Activated naive CD4-positive, alpha-beta T cell treated with Interleukin-2 at 50 U/mL for 16 hours (primary cell): ENCODE measurements at places on chromosomes 11 and 22.
A peak's percentile ranks its signal among the peaks of the same experiment; 100 is the strongest.

- no peak for DNase-seq
These were observed 589.0 kb upstream of the ANO5 start for GRCh38 chr11:21603886-21604285.

DNA sequence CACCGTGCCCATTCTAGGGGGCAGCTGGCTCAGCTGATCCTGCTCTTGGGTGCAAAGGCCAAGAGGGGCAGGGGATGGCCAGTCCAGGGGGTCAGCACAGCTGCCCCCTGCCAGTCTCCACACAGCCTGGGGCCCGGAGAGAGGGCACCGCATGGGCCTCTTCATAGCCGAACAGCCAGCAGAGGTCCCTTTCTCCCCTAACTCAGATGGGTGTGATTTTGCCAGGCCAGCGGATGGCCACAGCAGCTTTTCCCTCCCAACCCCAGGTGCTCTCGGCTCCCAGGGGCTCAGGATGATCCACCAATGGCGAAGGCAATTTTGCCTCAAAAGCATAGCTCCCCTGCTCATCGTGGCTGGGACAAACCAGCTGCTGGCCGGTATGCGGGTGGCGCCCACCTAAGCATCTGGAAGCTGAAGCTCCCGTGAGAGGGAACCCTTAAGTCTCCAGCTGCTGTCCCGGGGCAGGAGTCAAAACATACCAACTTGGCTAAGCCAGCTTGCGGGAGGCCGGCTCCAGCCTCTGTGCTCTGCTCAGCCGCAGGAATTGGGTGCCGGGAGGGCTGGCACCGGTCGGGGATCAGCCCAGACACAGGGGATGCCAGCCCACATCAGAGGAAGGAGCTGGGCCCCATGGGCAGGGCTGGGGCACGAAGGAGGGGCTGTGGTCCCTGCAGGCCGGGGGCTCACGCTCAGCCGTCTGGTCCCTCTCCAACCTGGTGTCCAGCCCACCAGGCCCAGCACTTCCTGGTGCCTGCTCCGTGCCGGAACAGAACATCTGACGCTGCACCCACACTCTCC lies 30.5 kb upstream of the GNB1L start:
- no peak for DNase-seq

DNA sequence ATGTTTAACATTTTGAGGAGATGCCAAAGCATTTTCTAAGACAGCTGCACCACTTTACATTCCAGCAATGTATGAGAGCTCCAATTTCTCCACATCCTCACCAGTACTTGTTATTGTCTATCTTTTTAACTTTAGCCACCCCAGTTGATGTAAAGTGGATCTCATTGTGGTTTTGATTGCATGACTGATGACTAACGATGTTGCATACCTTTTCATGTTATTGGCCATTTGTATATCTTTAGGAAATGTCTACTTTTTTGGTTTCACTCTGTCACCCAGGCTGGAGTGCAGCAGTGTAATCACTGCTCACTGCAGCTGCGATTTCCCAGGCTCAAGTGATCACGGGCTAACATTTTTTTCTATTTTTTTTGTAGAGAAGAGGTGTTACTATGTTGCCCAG lies 8.9 kb downstream of the TTC28 start:
- DNase-seq, result no peak

DNA sequence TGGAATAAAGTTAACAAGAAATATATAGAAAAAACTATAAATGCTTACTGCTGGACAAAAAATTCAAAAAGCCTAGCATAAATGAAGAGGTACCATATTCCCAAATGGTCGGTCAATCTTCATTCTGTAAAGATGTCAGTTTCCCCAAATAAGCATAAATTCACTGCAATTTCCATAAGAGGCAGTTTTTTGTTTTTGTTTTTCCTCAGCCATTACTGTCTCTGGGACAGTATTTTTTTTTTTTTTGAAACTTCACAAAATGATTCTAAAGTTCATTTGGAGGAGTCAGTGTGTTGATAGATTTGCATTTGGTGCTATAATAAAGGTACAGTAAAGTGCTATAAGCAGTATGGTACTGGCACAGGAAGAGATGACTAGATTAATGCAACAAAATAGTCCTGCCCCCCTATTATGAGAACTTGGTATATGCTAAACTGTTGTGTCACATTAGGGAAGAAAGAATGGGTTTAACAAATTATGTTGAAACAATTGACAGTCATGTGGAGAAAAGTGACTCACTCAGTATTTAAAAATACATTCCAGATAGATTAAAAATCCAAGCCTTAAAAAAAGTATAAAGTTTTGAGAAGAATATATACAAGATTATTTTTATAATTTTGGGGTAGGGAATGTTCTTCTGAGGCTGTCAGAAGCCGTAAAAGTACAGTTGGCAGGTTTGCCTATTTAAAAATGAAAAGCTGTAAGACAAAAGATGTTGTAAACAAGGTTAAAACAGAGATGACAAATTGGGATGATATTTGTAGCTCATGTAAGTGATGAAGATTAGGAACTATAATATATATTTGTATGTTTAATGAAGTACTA lies 2.6 kb upstream of the FTH1 start:
- no peak for DNase-seq

GRCh38 chr11:95595973-95596489 lies 193.6 kb downstream of the FAM76B start:
- no peak for DNase-seq

DNA sequence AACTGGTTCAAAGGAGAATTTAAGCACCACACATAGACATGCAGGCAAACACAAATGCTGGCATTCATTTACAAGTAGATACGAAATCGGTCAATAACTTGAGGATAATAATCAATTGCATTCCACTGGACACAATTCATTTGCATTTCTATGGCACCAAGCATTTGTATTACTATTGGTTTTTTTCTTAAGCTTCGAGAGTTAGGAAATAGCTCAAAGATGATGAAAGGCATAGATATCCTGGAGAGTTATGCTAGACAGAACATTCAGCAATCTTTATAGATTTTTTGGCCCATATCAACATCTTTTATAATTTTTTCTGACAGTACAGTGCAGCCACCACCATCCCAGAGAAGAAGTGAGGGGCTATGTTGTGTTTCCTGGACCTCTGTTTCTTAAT lies 544.4 kb downstream of the MIAT start:
- DNase-seq, result no peak

DNA sequence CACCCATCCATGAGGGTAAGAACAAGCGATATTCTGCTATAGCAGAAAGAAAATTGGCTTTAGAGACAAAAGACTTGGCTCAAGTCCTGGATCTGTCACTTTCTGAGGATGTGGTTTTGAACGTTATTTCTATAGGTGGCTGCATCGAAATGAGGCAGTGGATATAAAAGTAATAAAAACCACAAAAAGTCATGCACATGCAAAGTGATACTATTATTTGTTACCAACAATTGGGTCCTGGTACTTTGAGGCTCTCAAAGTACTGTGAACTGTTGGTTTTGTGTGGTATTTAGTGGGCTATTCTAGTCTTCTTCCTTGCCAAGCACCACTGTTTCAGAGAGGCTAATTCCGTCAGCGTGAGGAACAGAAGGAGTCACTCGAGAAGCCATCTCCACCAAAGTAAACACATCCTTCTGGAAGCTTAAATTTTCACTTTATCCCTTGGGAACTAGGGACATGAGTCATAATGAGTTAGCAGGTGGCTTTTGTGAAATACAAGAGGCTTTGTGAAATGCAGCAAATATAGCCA lies 13.1 kb downstream of the UBASH3B start:
- DNase-seq, result no peak

DNA sequence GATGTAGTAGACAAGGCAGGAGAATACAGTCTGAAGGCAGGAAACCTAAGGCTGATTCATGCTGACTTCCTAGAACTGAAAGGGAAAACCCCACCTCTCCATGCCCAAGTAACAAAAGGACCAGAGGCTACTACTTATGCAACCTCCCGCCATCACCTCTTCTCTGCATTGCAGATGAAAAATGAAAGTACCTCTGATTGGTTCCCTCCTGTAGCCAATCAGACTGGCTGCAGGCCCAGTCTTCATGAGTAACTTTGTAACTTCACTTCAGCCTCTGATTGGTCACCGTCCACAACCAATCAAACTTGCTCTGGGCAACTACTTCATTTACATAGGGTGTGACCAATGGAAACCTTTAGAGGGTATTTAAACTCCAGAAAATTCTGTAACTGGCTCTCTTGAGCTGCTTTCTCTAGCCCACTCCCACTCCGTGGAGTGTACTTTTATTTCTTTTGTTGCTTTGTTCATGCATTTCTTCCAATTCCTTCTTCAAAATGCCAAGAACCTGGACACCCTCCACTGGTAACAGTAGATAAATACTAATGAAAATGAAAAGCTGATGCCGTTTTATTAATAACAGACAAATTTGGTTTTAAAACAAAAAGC lies 5.2 kb upstream of the MAP6 start:
- DNase-seq, result peak; percentile 24

GRCh38 chr11:111018566-111018965 lies 227.0 kb upstream of the POU2AF2 start:
- DNase-seq, result no peak

DNA sequence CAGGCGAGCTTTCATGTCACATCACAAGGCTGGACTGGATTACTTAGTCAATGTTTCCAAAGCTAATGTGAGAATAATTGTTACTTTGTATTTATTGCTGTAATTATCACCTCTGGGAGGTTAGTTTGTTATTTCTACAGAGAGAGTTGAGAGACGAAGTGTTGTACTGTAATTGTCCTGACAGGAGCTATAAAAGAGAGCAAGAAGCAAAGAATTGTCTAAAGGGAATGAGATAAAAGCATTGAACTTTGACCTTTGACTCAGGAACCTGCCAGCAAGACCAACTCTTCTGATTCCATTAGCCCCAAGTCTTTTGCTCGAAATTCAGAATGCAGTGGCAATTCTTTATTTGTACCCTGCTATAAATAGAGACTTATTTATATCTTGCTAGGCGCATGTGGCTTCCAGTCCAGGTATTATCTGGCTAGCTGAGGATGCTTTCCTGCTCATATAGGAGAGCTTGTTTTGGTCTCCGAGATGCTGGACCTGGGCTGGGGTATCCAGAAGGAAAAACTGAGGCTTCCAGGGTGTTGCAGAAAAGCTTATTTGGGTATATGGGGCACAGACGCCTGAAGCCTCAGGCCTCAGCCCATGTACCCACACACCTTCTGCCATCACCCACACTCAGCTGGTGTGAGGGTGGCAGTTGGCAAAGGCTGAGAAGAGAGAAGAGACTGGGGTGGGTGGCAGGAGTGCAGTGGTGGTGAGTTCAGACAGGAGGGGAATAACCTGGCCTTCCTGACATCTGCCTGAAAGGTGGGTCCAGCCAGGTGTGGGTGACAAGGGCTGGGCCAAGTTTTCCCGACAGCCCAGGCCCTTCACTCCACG lies 40.7 kb downstream of the SYT13 start:
- no peak for DNase-seq

DNA sequence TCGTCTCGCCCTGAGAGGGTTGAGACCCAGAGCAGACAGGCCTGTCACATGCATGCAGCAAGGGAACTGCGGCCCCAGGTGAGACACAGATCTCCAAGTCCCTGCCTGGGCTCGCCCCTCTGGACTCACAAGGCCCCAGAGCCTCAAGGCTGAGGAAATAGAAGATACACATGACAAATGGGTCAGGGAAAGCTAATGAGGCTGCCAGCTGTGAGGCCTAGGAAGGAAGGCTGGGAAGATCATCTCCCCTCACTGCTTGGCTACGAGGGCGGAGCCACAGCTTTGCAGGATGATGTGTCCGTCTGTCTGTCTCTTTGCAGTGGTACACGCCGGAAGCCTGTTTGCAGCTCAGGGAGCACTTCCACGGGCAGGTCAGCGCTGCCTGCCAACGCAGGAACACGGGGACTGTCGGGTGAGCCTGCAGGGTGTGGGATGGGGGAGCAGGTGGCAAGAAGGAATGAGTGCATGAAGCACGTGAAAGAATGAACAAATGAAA lies 4.5 kb downstream of the RAB36 start:
- no peak for DNase-seq

DNA sequence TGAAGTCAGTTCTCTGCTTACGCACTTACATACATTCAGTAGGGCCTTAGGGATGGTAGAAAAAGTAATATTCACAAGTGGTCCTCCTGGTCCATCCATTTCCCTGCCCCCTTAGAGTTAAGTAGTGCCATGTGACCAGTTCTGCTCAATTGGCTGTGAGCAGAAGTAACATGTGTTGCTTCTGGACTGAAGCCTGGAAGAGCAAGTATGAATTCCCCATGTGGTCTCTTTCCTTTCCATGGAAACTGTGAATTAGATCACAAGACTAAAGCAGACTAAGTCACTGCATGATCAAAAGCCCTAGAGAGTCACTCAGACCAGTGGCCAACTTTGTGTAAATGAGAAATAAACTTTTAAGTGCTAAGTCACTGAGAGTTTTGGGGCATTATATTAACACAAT lies 341.7 kb upstream of the CADM1 start:
- DNase-seq, result no peak

GRCh38 chr22:39699631-39700360 lies 129.2 kb downstream of the CACNA1I start:
- no peak for DNase-seq
